ENCODE measurements at places on chromosomes 6 and 20. TPM values are rescaled to one million over a fixed set of nuclear protein-coding genes. Genes with fewer than 3 reads are reported as not detected.

Gene C6orf118
- total RNA-seq = not detected

Gene GHRH
- not detected for total RNA-seq

DNA sequence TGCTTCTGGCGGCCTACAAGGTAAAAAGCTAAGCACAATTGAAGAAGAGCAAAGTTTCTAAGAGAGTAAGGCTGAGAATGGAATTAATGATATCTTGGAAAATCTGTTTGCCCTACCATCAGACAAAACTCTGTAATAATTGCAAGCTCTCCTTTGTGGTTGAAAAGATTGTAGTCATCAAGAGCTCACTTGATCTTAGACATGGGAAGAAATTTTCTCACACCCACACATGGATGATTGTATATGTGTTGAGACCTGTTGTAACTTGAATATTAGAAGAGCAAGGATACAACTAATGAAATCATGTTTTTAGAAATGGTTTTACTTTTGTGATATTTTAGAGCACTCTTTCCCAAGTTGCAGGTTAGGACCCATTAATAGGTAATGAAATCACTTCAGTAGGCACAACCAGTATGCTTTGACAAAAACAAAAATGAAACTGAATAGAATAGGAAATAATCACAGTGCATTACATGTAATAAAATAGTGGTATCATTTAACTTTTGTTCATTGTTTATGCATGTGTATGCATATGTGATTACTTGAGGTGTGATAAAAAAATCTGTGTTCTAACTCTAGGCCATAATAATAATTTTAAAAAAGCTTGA lies 14.0 kb downstream of the DCBLD1 start:
- DNase-seq = no peak

Gene GRM4
- not detected for total RNA-seq

Gene SLC44A4
- total RNA-seq = 0.05 TPM

Gene SMOC2
- total RNA-seq = not detected

Gene B3GALT4
- 4.5 TPM for total RNA-seq

GRCh38 chr6:158468666-158469065 lies 91.2 kb upstream of the TMEM181 start:
- no peak for DNase-seq

Gene RAET1L
- total RNA-seq = not detected

Gene TTI1
- 12.9 TPM for total RNA-seq

Gene OTOR
- not detected for total RNA-seq

DNA sequence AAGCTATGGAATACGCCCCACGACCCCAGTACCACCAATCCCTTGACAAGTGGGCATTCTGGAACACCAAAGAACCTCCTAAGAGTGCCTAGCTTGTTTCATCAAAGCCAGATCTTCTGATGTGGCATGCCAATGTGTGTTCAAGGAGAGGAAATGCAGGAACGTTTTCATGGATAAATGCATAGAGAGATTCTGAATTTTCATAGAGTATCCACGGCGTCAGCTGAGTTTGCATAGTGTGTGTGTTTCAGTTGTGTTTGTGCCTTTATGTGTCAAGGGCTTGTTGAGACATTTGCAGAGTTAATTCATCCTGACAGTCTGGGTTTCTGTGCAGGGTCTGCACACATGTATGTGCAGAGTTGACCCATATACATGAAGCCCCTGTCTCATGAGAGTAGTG lies 172.7 kb upstream of the LRFN2 start:
- DNase-seq = no peak
